ENCODE measurements at places on chromosomes 13 and 19.

DNA sequence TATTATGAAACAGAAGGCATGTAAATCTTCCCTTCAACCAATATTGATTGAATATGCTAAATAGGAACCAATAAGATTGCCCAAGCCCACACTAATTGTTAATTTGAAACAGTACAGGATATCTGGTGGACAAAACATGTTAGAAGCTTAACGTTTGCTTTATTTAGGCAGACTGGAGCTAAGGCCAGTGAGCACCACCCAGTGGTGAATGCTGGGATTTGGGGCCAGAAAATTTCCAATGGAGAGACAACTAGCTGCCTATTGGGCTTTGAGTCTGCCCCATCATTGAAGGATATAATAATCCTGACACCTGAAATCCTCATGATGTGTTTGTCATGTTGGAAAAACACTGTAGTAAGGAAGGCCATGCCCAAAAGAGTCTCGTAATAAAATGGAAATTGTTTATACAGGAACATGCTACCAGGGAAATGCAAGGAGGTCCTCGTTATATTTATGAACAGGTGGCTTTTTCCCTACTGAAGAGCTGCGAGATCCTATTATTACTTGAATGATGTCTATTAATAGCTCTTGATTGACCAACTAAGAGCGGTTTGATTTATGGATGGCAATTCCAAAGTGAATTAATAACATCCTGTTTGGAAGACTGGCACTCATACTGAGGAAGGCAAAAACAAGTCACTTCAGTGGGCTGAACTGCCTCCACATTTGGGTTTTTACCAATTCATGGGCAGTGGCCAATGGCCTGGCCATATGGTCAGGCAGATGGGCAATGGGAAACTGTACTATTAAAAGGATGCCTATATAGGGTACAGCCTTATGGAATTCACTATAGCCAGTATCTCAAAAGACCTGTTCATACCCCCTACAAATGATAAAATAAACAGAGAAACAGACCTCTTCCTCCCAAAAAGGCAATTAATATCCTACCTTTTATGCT lies 8.7 kb downstream of the SIGLECL1 start:
- DNase-seq = peak; percentile 25

DNA sequence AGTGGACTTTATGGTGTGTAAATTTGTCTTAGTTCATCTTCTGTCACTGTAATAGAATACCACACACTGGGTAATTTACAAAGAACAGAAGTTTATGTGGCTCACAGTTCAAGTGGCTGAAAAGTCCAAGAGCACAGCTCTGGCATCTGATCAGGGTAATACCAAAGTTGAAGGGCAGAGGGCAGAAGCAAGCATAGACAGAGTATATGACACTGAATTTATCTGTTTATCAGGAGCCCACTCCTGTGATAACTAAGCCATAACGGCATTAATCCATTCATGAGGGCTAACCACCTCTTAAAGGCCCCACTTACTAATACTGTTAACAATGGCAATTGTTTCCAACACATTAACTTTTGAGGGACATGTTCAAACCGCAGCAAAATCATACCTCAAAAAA lies 4.0 kb upstream of the RFXAP start:
- DNase-seq = no peak

DNA sequence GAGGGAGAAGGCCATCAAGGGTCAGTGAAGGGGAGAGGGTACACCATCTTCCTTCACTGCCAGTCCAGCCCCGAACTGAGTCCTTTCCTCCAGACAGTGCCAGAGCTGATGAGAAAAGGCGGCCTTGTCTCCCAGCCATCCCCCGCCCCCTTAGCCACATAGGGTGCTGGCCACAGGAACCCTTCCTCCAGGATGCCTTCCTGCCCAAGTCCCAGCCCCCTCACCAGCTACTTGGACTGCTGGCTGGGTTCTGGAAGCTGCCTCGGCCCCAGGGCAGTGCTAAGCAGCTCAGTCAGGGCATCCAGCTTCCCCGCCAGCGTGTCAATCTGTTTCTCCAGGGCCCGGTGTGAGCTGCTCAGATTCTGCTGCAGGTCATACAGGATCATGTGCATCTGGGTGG lies 12.6 kb upstream of the SMG9 start:
- no peak for DNase-seq

DNA sequence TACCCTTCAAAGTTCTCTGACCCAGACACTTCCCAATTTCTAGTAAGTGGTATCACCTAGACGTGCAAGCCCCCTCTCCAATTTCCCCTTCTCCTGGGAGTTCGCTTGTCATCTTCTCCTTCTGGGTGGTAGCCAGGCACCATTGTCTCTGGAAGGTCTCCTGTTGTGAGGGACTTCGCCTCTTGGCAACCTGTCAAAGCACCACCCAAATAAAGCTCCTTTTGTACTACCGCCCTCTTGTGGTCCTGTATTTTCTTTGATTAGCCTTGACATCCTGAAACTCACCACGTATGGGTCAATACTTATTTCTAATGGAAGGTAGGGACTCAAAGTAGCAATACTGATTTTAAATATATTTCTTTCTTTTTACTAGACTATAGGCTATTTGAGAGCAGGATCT lies 8.2 kb downstream of the GPC5 start:
- DNase-seq = peak; percentile 69

- no peak for DNase-seq
These were observed 23.0 kb downstream of the FAM216B start for GRCh38 chr13:42804244-42804874.

- DNase-seq = no peak
These were observed 46.6 kb downstream of the HTR2A start for GRCh38 chr13:46850214-46850613.

DNA sequence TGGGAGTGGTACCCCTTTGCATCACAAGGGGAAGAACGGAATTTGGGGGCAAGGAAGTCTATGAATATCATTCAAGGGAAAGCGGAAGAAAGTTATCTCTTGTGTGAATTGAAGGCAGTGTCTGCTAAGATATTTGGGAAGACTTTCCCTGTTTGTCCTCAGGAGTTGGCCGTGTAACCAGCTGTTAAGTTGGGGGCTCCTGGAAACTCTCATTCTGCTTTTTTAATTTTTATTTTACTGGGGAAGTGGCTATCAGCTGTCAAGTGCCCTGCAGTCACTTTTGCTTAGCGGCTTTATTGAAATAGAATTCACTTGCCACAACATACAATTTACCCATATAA lies 2.9 kb downstream of the UPF1 start:
- no peak for DNase-seq

GRCh38 chr13:40992678-40993518 lies 26.2 kb downstream of the ELF1 start:
- DNase-seq = no peak

DNA sequence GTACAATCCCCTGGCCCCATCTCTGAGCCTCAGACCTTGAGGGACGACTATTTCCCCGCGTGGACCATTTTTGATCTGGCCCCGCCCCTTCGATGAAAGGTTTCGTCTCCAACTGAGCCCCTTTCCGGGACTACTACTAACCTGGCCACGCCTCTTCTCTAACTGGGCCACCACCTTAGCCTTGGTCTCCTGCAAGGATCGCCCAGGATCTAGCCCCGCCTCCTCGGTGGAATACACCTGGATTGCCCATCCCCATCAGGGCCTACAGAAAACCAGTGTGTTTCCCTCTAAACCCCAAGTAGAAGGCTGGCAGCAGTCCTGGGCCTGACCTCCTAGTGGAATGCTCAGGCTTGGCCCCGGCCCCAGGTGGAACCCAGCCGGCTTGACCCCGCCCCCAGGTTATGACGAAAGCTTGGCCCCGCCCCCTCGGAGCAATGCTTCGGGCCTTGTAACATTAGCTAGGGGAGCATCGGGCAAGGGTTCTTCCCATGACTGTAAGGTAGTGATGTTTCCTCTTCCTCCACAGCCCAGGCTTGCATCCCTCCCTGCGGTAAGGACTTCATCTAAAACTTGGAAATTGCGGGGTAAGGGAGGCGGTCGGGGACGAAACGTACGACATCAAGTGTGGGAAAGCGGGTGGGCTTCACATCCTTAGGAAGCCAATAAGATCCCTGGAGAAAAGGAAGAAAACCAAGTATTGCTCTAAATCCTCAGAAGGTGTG lies 9.1 kb downstream of the SPACA6 start:
- DNase-seq = no peak

- DNase-seq = no peak
These were observed 54.6 kb downstream of the TRPM4 start for GRCh38 chr19:49212016-49212701.

- no peak for DNase-seq
These were observed 302.1 kb downstream of the PCDH17 start for GRCh38 chr13:57933606-57934005.

DNA sequence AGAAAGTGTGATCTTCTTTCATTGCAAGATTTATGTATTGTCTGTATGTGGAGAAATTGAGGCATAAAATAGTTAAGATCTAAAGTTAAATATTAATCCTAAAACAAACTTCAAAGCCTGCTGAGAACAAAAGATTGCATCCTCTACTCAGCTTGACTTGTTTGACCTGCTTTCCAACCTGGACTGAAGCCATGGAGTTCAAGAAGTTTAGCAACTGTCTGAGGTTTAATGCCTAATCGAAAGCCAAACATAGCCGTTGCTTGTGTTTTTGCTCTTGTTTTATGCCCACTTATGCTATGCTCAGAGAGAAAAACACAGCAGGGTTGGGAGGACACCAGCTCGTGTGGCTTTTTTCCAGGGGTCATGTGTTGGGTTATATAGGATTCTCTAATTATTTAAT lies 135.6 kb downstream of the NUFIP1 start:
- no peak for DNase-seq

GRCh38 chr13:46475541-46475991 lies 77.4 kb upstream of the LRCH1 start:
- no peak for DNase-seq

GRCh38 chr19:58054901-58055874 lies 3.9 kb upstream of the ZNF135 start:
- DNase-seq = peak; percentile 91

GRCh38 chr19:41528106-41528505 lies 47.9 kb upstream of the CEACAM21 start:
- DNase-seq = no peak

DNA sequence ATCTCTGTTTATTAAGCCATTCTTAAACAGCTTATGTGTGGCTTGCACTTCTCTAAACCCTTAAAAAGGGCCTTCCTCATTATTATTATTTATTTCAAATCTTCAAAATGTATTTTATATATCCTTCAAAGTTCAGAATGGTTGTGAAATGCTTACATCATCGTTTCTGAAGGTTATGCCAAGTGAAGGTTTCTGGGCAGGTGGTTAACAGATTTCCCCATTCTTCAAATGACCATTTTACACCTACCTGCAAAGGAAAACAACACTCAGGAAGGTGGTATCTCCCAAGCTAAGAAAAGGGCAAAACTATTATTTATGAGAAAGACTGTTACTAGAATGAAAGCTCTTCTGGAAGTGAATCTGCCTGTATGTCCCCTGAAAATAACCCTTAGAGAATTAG lies 191.6 kb downstream of the SHISA2 start:
- DNase-seq = no peak

DNA sequence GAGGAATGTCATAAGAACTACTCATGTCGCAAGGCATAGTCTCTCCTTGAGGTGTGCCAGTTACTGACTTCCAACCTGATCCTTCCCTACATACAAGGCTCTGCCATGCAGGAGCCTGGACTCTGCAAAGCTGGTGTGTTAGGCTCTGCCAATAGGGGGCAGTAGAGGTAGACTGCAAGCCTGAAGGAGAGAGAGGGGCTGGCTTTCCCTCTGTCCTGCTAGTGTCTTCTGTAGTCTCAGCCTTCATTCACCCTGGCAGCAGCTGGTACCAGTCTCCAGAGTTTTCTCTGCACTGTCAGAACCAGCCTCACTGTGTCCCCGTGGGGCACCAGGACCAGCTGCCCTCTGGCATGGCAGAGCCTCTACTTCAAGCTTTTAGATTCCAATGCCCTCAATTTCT lies 14.5 kb downstream of the SHISA2 start:
- DNase-seq = peak; percentile 69

DNA sequence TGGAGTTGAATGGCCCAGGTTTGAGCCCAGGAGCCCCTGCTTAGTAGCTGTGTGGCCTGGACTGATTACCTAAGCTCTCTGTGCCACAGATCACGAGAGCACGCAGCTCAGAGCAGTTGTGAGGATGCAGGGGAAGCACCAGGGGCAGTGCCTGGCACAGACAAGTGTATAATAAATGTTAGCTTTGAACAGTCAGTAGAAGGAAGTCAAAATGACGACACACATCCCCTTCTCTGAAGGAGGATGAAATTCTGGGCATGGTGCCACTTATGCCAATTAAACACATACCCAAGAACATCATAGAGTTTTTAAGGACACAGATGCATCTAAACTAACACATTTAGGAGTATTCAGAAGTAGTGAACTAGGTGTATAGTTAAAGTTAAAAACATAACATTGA lies 24.9 kb upstream of the SIGLEC11 start:
- DNase-seq = no peak
